ENCODE measurements at places on chromosomes 12 and 14.

GRCh38 chr12:110217996-110218674 is 62.9 kb upstream of the ATP2A2 start:
- DNase-seq, result no peak

DNA sequence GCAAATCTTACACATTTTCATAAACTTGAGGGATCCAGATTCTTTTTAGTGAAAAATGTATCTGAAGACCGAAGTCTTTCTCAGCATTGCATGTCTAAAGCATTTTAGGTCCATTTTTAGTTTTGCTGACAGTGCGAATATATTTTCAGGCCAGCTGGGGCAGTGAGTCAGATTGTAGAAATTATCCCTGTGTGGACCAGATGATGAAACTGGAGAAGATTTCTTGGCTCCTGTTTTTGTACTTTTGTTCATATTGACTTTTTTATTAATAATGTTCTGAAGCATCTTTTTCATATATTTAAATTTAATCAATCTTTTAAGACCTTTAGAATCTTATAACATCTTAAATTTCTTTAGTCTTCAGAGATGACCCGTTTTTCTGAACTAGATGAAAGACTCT is 173.1 kb downstream of the FLRT2 start:
- no peak for DNase-seq

DNA sequence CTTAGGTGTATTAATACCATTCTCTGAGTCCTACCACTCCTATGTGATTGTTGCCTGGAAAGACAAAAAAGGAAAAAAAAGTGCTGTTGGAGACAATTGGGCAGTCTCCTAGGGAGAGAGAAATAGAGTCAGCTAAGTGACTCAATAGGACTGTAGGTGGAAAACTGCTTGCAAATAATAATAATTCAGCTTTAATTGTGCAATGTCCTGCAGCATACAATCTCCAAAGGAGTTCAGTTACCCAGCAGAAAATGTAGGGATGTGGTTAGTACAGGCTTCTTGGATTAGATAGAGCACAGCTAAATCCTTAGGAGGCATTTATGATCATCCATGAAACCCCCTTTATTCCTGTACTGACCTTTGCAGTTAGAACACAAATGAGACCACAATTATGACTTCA is 3.0 kb upstream of the SRSF9 start:
- DNase-seq, result no peak

DNA sequence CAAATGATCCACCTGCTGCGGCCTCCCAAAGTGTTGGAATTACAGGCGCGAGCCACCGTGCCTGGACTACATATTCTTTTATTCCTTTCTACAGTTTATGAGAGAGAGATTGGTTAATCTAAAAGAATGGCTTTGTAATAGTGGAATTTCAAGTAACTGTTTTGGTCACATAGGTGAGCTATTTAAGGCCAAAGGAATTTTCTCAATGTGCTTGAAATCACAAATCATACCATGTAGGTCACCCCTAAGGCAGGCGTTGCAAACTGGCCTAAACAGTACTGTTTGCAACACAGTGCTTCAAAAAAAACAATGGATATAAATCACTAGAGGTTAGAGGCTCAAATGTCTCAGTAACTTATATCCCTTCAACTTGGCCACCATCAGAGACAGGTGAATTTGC is 103.7 kb upstream of the PTPRR start:
- no peak for DNase-seq

- no peak for DNase-seq
Observed at GRCh38 chr12:131024026-131024425, 70.3 kb downstream of the ADGRD1 start.

GRCh38 chr12:42002563-42002962 is 142.1 kb downstream of the GXYLT1 start:
- DNase-seq, result no peak

DNA sequence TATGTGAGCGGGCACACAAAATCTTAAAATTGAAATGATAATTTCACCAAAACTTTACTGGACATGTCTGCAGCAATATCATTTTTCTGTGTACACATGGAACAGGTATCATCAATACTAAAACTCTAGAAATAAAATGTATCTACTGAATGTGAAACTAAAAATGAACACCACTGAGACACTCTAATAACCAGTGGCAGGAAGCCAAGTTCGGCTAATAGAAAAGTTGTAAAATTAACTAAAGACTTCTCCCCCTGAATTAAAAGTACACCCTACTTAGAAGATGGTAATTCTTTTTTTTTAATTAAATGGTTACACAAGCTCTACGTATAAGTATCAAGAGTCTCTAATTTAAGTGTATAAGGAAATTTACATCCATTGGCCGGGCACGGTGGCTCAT is 227.2 kb downstream of the MED13L start:
- DNase-seq, result no peak

DNA sequence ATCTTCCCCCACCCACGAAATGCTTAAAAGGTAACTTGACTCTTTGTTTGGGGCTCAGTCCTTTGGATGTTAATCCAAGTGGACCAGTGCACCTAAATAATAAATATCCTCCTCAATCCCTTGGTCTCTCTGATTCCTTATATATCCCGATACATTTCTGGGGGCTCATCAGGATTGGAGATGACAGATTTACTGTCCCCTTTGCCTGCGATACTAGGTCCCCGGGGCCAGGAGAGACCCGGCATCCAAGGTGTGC is 26.3 kb downstream of the KLRK1 start:
- DNase-seq, result no peak

GRCh38 chr12:103901518-103902173 is 28.6 kb upstream of the HSP90B1 start:
- DNase-seq, result no peak

- no peak for DNase-seq
Observed at GRCh38 chr12:6198556-6198955, 1.6 kb upstream of the CD9 start.

DNA sequence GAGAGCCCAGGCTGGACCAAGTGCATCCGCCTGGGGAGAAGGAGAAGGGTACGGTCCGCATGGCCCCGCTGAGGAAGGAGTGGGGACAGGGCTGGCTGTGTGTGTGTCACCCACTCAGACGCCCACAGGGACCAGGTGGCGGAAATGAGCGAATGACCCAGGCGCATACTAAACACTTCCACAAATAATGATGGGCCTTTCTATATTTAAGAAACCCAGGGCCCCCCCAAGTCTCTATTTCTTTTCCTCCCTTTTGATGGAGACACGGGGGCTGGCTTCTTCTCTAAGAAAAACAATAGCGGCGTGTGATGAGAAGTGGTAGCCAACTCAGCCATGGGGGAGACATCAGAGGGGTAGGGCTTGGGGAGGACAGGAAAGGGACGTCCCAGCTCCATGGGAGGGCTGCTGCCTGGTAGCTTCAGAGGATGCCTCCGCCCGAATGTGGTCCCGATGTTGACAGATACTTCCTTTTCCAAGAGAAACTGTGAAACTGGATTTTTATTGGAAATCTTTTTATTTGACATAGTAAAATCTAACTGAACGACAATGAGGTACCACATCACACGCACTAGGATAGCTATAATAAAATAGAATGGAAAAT is 6.3 kb upstream of the MAP1LC3B2 start:
- DNase-seq, result no peak

- DNase-seq, result no peak
Observed at GRCh38 chr12:88633312-88633711, 53.0 kb upstream of the KITLG start.

GRCh38 chr14:101074196-101075024 is 170.9 kb upstream of the RTL1 start:
- DNase-seq, result no peak

DNA sequence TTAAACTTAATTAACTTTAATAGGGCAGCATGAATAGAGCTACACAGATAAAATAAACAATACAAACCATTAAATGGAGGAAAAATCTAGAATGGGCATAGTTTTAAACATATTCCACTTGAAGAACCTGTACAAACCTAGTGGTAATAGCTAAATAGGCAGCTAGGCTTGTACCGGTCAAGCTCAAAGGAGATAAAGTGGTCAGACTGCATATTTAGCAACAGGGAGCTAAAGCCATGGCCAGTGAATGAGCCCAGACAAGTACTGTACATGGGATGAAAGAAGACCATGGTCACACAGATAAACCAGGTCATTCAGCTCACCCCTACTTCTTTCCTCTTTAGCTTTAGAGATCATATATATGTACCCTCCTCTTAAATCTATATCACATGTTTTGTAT is 186.6 kb upstream of the KRR1 start:
- no peak for DNase-seq

GRCh38 chr12:83321971-83322370 is 635.3 kb downstream of the TMTC2 start:
- DNase-seq, result no peak

GRCh38 chr14:42947991-42948390 is 1341.3 kb downstream of the LRFN5 start:
- no peak for DNase-seq

GRCh38 chr12:4665236-4665635 is 16.3 kb downstream of the NDUFA9 start:
- no peak for DNase-seq

DNA sequence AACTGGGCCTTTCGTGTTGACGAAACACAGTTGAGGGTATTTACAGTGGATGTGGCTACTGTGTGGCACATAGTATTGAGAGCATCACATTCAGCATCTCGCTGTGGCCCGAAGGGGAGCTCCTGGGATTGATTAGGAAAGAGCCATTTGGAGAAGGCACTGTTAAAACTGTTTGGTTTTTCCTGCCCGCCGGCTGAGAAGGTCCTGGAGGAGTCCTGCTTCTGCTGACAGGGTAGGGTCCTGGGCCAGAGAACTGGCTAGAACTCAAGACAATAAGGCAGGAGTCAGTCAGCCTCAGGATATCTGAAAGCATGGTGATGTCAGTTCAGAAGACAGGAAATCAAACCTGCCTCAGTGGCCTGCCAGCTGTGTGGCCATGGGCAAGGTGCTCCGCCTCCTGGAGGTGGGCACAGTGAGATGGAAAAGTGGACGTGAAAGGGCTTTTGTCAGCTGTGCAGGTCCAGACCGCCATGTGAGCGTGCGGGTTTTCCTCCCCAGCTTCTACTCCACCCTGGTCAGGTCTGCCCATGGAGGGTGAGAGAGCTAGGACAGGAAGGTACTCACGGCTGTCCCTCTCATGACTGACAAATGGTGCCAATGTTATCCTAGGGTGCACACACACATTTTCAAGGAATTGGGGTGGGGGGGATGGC is 92.3 kb downstream of the NTF3 start:
- no peak for DNase-seq

DNA sequence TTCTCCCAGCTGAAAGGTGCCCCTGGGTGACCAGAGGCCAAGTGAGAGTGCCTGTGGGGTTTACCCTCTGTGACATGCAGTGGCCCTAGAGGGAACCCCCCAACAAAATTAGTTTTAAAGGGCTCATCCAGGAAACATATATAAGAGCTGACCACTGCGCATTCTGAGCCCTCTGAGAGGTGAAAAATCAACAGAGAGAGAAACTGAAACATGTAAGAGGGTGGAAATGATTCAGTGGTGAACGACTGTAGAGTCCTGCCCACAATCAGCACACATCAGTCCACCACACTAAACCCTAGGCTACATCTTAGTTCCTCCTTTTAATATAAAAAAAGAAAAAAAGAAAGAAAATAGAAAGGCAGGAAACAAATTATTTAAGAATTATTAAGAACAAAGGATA is 21.0 kb upstream of the ACSM4 start:
- no peak for DNase-seq

GRCh38 chr12:57836442-57837375 is 9.8 kb downstream of the CTDSP2 start:
- DNase-seq, result no peak

GRCh38 chr14:32567543-32568384 is 238.7 kb downstream of the AKAP6 start:
- DNase-seq, result no peak

DNA sequence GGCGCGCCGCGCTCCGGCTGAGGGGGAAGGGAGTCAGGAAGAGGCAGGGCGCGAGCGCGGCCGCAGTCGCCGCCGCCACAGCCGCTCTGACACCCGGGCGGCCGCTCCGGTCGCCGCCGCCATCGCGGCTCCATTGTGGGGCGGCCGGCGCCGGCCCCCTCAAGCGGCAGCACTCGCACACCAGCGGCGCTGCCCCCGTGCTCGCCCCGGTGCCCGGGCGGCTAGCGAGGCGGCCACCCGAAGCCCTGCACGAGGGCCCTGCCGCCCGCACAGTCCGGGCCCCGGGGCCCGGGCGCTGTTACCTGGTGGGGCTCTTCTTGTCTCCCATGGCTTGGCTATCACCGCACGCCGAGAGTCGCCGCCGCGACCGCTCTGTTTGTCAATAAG is 202 bp downstream of the YAF2 start:
- DNase-seq, result no peak

DNA sequence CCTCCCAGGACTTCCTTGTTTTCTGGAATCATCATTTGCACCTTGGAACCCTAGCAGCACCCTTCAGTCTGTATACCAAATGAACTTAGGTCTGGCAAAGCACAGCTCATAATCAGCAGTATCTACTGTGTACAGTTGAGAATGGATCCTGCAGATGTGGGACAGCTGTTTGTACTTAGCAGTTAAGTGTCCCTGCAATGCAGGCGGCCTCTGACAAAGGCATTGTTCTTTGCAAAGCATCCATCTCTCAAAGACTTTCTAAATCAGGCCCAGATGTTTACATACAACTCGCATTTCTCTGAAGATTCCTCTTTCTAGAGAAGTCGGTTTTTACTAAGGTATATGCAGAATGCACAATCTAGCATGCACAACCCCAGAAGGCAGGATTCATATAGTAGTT is 170.5 kb upstream of the RBM19 start:
- DNase-seq, result no peak

GRCh38 chr12:87870493-87871460 is 158.4 kb downstream of the C12orf50 start:
- DNase-seq, result no peak

- DNase-seq, result no peak
Observed at GRCh38 chr14:52356025-52356424, 41.9 kb downstream of the PTGER2 start.

- no peak for DNase-seq
Observed at GRCh38 chr12:116263844-116264243, 13.6 kb downstream of the MED13L start.

DNA sequence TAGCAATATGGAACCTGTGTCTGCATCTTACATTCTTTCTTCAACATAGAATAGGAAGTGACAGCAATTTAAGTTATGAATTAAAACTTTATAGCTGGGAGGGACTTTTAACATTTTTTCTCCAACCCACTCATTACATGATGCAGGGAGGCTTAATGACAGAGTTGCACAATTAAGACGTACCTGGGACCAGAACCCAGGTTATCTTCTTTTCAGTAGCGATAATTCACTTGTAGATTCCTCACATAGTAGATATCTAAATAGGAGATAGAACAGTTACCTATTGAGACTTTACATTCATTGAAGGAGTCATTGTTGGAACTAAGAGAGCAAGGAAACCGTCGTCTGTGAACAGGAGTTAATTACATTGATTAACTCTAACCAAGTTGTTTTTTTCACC is 5.1 kb downstream of the SRGAP1 start:
- DNase-seq, result no peak

Data from stimulated activated CD8-positive, alpha-beta memory T cell treated with anti-CD3 and anti-CD28 coated beads, Interleukin-4, amount 100 ng/mL, for 1 hour (primary cell).